NCI-H146 (cell line): ENCODE measurements at places on chromosomes 5 and 9.
A peak's percentile ranks its signal among the peaks of the same experiment; 100 is the strongest.

GRCh38 chr5:157358871-157359270 is 92.9 kb downstream of the CYFIP2 start:
- DNase-seq = no peak

GRCh38 chr5:103572454-103572853 is 9.9 kb upstream of the NUDT12 start:
- DNase-seq = no peak

DNA sequence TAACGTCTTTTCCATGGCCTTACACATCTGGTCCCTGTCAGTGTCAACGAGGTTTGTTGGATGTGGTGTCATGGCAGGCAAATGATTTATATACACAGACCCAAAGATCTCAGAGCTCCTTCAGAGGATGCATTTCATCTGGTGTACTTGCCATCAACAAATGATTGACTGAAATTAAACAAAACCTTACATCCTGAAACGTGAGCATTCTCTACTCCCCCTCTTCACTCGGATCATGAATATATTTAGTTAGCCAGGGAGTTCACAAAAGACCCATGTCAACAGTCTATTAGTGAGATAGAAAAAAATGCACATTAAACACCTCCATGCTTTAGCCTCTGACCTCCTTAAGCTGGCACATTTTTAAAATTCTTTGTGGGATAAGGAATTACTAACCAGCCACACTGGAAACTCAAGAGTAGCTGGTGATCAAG is 215.6 kb downstream of the EFNA5 start:
- no peak for DNase-seq

DNA sequence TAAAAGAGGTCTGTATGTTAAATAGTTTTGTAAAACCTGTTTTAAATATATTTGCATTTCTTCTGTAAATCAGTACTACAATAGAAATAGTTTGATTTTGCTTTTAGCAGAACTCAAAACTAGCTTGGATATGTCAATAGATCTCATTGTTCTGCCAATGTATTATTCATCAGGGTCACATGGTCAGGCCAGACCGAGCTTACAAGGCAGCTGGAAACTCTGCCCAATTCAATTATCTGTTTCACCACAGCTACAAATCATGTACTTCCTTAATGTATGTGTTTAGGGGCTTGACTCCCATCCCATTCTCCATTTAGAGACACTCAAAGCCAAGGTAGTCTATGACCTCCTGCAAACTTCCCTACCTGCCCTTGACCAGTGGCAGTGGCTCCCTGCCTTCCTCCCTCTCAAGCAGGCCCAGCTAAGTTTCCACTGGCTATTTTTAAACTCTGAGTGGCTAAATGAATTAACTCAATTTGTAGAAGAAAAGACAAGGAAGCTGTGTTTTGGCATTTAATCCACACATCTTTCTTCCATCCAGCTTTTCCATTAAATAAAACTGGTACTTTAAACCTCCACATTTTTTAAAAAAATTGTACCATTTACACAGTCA is 46.4 kb upstream of the SELENOP start:
- no peak for DNase-seq

DNA sequence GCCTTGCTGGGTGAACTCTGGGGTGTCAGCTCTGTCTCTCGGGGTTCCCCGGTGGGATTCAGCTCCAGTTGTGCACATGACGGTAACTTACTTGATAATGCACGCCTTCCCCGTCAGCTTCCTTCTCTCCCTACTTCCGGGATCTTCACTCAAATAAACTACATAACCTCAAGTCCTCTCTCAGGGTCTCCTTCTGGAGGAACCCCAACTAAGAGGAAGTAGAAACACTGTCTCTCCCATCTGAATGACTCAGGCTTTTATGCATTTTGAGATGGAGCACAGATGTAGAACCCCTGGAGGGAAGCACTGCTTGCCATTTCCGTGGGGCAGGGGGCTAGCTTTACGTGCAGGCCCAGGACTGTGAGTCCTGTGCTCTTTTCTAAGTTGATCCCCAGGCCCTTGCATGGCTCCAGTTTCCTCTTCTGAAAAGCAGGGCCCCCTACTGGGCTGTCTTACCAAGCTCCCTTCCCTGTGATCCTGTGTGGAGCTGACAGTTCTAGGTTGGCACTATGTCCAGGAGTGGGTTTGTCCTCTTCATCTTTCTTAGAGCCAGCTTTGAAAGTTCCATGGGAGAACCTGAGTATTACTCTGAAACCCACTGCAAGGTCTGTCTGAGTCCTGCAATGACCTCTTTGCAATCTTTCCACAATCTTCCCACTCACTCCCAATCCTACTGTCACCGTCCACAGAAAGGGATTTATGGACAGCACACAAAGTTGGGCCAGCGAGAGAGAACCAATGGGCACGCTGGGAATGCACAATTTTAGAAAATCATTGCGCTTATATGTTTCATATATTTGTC is 17.7 kb downstream of the S1PR3 start:
- DNase-seq = no peak

- DNase-seq = no peak
These were observed 10.5 kb downstream of the BRD3 start for GRCh38 chr9:134057307-134057657.

- no peak for DNase-seq
These were observed 52.3 kb downstream of the WDR36 start for GRCh38 chr5:111144352-111144930.

- no peak for DNase-seq
These were observed 585.1 kb downstream of the TLE4 start for GRCh38 chr9:80156756-80157472.

- no peak for DNase-seq
These were observed 18.6 kb upstream of the SPATA31D1 start for GRCh38 chr9:81969971-81970370.

DNA sequence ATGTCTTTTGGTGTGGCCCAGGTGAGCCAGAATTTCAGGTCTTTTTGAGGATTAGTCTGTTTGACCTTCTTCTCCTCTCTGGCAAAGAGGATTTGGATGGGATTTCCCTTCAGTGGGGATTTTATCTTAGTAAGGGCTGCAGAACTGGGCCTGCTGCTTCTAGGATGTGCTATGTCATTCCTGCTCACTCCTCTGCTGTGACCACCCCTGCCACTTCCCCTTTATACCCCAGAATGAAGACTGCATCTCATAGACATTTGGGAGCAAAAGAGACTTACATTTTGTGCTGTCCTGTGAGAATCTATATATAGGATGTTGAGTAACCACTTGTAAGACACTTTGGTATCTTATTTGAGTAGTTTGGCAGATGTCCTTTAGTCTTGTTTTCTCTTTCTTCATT is 76.2 kb downstream of the ARHGAP26 start:
- DNase-seq = no peak

DNA sequence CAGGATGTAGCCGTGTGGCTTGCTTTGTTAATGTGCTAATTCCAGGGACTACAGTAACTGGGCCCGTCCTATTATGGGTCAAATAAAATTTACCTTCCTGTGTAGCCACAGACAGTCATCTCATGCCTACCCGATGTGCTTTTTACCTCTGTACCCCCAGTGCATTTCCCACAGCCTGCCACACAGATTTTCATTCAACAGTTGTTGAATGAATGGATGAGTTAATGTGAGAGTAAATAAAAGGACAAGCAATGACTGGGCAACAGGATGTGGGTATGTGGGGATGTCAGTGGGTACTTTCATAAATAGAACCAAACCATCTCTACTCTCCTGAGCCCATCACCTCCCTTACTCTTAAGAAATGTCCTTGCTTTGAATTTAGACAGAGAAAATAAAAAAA is 441.2 kb upstream of the ZNF462 start:
- no peak for DNase-seq

DNA sequence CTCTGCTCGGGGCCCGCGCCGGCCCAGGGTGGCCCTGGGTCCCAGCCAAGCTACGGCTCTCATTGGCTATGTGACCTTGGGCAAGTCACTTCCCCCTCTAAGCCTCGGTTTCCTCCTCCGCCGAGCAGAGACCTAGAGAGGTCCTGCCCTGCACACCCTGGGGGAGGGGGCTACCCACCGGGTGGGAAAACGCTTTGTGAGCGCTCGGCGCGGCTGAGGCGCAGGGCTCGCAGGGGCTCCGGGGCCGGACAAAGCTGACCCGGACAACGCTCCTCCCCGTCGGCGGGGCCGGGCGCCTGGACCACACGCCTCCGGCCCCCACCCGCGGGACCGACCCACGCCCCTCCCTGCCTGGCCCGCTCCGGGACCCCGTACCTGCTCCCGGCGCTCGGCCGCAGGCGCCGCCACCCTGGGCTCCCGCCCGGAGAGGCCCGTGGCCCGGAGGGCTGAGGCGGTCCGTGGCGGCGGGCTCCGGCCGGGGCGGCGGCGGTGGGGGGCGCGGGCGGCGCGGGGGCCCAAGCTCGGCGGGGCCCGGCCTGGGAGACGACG is 85.7 kb upstream of the MELK start:
- peak; percentile 51 for DNase-seq

DNA sequence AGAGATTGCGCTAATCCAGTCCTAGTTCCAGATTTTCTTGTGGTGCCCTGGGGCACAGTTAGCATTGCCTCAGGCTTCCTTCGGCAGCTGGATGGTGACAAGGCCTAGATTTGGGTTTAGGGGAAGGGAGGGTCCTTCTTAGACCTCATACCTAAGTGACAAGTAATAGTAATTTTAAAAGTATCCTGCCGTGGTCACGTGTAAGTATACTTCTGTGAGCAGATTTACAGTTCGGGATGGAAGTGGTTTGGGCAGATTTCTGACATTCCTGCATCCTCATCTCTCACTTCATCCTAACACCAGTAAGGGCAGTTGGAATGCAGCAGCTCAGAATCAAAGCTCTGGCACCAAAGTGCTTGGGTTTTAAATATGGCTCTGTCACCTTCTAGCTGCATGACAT is 71.6 kb downstream of the LRRC70 start:
- no peak for DNase-seq

DNA sequence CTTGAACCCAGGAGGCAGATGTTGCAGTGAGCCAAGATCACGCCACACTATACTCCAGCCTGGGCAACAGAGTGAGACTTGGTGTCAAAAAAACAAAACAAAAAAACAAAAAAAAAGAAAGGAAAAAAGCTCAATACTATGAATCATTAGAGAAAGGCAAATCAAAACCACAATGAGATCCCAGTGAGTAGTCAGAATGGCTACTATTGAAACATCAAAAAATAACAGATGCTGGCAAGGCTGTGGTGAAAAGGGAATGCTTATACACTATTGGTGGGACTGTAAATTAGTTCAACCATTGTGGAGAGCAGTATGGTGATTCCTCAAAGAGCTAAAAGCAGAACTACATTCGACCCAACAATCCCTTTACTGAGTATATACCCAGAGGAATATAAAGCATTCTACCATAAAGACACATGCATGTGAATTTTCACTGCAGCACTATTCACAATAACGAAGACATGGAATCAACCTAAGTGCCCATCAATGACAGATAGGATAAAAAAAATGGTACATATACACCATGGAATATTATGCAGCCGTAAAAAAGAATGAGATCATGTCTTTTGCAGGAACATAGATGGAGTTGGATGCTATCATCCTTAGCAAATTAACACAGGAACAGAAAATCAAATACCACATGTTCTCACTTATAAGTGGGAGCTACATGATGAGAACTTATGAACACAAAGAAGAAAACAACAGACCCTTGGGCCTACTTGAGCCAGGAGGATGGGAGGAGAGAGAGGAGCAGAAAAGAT is 81.9 kb upstream of the ARRDC3 start:
- no peak for DNase-seq

- no peak for DNase-seq
These were observed 163.7 kb upstream of the ACO1 start for GRCh38 chr9:32220750-32221149.

GRCh38 chr5:161547406-161547737 is 847 bp upstream of the GABRB2 start:
- no peak for DNase-seq

GRCh38 chr9:107948086-107948485 is 458.5 kb upstream of the KLF4 start:
- DNase-seq = no peak
